Activated naive CD4-positive, alpha-beta T cell (primary cell): ENCODE measurements at places on chromosomes 13 and 19.

- DNase-seq = no peak
Observed at GRCh38 chr13:94800423-94800822, 88.1 kb upstream of the SOX21 start.

- DNase-seq = no peak
Observed at GRCh38 chr19:16268676-16269319, 55.8 kb upstream of the KLF2 start.

DNA sequence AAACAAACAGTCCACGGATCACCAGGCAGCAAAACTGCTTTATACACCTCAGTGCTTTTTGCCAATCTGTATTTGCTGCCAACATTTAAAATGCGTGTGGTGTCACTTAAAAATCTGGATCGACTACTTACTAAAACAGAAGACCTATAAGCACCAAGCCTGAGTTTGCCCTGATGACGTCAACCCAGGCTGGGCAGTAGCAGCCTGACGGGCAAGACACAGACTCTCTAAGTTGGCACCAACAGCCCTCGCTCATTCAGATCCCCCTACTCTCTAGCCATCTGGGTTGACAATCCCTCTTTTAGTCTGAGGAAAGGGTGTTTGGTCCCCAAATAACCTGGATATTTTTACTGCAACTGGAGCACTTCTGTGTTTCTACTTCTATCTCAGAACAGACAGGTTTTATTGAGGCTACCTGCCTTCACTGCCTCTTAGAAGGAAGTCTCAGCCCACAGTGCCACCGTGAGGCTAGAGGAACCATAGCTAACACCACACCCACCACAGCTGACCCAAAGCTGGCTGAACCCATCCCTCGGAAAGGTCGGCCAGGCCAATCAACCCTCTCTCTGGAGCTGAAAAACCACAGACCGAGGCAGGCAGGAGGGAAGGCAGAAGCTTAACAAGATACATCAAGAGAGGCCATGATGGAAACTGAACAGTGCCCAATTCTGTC, 6.9 kb downstream of the SUGP2 start:
- DNase-seq = no peak

- peak; percentile 41 for DNase-seq
Observed at GRCh38 chr13:74134777-74135325, 647 bp upstream of the KLF12 start.

- DNase-seq = peak; percentile 32
Observed at GRCh38 chr19:10553943-10554381, 10.3 kb downstream of the ATG4D start.

GRCh38 chr19:35905178-35905727, 2.8 kb downstream of the TYROBP start:
- no peak for DNase-seq

DNA sequence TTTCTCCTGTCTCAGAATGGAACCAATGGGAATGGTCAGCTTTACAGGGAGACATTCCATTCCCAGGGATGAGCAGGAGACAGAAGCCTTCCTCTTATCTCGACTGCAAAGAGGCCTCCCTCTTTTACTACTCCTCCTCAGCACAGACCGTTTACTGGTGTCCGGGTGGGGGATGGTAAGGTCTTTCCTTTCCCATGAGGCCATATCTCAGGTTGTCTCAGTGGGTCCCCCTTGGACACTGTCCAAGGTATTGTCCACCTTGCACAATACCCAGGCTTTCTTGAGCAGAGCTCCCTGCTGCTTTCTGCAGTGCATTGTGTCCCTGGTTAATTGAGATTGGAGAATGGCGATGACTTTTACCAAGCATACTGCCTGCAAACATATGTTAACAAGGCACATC, 7.5 kb upstream of the ZNF808 start:
- DNase-seq = no peak

DNA sequence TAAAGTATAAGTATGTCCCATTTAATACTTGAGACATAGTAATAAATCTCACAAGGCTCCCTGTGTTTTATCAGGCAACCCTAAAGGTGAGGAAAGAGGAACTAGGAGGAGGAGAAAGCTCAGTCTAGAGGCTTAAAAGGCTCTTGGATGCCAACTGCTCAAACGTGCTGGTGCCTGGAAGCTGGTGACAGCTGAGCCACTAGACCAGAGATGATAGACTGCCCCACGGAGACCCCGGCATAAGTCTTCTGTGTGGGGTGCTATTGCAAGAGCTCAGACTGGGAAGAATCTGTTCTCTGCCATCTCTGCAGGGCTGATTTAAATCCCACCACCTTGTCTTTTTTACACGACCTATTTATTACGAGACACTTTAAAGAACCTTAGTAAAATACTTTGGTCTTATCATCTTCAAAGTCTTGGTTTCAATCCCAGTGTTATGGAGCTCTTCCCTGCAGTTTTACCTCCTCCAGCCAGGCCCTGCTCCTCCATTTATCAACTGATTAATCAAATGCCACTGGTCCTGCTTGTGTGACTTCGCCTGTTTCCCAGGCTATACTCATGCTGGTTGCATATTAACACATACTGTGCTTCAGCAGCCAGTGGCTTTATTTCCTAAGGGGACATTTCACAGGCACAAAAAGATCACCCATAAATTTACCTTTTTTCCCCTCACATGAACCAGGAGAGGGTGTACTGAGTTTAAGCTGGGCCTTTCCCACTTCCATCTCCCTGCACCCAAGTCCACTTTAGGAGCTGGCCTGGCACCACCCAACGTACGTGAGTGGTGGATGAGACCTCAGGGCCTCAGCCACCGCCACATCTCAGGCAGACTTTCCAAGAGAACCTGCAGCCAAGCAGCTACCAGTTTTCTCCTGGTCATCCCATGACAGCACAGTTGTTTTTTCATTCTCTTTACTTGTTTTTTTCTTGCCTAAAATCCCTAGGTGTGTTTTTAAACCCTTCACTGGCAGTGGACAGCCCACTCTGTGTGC, 7.8 kb upstream of the ATP12A start:
- no peak for DNase-seq

DNA sequence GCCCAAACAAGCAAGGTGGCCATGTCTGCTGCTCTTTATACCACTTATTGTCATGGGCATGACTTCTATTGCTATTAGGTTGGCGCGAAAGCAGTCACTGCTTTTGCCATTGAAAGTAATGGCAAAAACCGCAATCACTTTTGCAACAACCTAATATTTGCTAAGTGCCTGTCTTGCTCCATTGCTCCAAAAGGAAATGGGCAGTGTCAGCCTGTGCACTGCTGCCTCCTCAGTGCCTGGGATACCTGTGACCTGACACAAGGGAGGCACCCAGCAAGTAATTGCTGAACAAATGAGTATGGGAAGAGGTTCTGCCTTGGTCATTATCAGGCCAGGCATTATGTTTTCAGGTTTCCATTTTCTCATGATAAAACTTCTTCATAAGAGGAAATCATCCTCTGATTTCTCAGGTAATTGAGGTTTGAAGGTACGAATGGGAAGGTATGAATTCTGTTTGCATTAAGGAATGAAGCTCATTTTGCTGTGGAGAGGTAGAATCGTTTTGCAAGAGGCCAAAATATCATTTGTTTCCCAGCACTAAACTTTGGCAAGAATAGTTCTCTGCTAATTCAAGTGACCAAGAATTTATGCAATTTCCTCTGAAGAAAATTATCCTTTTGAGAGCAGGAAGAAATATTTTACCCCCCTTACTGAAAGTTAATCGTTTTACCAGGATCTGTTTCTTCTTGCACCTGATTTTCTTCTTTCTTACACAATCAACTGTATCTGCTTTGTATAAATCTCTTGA, 128.4 kb upstream of the SPRY2 start:
- DNase-seq = no peak

DNA sequence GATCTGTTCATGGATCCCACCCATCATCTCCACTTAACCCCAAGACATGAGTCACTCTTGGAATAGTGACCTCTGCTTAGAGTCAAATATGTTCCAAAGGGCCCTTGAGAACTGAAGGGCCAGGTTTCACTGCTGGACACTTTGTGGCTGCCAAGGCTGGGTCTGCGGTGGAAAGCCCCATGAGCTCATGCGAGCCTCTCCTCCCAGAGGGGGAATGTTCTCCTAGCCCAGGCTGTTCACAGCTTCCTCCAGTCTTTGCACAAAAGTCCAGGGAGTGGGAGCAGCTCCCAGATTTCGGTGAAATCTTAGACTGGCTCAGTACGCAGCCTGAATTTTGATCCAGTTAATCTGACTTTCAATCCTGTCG, 732 bp upstream of the DCLK1 start:
- no peak for DNase-seq

- DNase-seq = no peak
Observed at GRCh38 chr19:4911314-4911713, 2.0 kb downstream of the UHRF1 start.

DNA sequence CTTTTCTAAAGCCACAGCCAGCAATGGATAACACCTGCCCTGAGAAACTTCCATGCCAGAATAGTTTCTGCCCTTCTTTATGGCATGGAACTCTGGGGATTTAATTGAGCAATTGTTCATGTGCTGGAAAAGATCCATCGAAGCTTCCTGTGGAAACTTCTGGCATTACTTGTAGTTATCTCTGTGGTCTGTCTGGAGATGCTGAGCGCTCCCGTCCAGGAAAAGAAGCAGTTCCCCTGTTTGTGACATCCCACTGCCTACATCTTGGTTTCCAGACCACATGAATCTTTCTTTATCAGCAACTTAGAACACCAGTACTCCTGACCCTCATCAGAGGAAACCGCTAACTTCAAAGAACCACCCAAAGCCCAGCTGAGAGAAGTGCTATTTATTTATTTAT, 24.6 kb downstream of the FLT1 start:
- no peak for DNase-seq

DNA sequence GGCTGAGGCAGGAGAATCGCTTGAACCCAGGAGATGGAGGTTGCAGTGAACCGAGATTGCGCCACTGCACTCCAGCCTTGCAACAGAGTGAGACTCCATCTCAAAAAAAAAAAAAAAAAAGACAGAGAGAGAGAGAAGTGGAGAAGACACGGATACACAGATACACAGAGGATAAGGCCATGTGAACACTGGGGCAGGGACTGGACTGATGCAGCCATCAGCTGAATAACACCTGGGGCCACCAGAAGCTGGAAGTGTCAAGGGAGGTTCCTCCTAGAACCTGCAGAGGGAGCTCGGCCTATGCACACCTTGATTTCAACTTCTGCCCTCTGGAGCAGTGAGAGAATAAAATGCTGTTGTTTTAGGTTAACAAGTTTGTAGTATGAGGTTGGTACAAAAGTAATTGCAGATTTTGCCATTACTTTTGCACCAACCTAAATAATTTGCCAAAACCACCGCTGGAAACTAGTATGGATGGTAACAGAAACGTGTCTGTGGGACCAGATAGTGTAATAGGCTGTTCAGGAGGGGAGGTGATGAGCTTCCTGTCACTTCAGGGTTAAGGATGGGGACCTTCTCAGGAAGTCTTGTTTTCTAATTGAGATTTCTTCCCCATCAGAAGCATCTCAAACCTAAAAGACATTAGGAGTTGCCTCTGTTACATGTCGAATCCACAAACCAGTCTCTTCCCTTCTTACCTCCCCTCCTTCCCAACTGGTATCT, 36.4 kb upstream of the IGSF23 start:
- no peak for DNase-seq
